ENCODE measurements at places on chromosomes 3 and 15. TPM values are rescaled to one million over a fixed set of nuclear protein-coding genes. Genes with fewer than 3 reads are reported as not detected.

CHRNA5 gene
- total RNA-seq = 46.9 TPM

PARP9 gene
- 1.0 TPM for total RNA-seq

SCN11A gene
- 0.81 TPM for total RNA-seq

TGM5 gene
- not detected for total RNA-seq

- H3K27me3 ChIP-seq = no peaks in the 10 kb centered on the region
- no peak for DNase-seq
- H3K4me1 ChIP-seq = no peaks in the 10 kb centered on the region
- H3K36me3 ChIP-seq = no peaks in the 10 kb centered on the region
These were observed 85.6 kb upstream of the ACP3 start for GRCh38 chr3:132231633-132232032.

DNA sequence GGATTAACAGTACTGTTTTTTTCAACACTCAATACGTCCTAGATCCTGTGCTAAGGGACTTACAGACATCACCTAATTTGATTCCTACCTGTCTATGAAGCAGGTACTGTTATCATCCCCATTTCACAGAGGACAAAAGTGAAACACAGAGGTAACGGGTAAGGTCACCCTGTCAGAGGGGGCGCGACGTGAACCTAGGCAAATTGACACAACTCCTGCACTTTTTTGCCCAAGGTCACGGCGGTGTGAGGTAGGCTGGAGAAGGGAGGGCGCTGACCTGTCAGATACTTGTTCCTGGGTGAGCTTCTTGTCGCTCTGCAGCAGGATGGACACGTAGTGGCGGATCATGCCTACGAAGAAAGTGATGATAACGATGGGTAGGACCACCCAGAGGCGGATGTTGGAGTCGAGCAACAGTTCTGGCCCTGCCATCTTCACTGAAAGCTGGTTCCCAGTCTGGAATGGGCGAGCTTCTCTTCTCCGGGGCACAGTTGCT, 363 bp downstream of the EMC3 start:
- peaks cover 7% of the 10 kb centered on the region for H3K4me1 ChIP-seq
- no peak for DNase-seq
- peak overlapping the region; percentile 82 for H3K4me3 ChIP-seq
- no peaks in the 10 kb centered on the region for H3K36me3 ChIP-seq

All from neural progenitor cell (in vitro differentiated cells).